ENCODE measurements at places on chromosomes 5 and 9.

DNA sequence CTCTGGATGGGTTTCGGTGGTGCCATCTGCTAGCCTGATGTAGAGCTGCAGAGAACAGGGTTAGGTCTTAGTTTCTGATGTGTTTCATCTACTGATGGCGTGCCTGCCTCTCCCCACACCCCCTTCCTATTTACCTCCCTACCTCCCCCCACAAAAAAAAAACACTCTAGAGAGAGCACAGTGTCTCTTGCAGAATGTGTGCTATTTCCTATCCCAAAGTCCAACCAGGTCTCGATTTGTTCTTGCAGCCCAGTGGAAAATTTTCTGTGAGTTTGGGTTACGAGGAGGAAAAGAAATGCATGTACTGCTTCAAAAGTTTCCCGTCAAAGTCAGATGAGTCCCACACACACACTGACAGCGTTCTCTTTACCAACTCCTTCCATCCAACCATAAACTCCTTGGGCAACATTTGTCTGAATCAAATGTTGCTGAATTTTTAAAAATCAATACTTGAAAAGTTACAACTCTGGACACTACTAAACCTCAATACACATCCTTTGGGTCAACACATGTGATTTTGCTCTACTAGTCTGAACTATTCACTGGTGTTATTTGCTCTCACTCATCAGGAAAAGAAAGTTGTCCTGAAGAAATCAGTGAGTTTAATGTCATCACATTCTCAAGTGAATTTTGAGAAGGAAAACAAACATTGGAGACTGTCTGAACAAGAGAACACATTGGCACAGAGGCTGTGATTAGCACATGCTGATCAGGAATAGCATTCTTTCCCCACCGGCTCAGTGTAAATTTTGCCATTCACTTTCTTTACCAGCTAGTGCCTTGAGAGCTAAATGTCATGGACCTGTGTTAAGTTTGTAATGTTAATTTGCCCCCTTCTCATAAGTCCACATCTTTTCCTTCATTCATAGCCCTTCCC lies 84.1 kb downstream of the MAMDC2 start:
- DNase-seq: no peak

DNA sequence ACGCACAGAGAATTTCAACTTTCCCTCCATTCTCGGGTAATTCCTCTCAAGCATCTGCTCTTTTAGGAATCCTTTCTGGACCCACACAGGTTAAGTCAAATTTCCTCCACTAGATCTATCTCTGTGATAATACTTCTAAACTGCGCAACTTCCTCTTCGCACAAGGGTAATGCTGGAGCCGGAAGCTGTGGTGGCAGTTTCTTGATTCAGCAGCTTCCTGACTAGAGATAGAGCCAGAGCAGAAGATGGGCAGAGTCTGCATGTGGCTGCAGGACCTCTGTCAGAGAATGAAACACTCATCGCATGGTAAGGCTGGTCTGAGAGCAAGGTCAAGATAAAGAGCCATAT lies 11.1 kb upstream of the CDC42SE2 start:
- no peak for DNase-seq

DNA sequence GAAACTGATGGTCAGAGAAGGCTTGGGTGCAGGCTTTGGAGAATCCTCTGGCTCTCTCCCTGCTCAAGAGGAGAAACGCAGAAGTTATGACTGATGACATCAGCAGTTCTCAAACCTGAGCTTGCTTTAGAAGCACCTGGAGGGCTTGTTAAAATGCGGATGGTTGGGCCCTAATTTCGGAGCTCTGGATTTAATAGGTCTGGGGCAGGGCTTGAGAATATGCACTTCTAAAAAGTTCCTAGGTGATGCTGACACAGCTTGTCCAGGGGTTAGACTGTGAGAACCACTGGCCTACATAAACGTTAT lies 26.4 kb downstream of the TBC1D2 start:
- no peak for DNase-seq

GRCh38 chr9:14186096-14186495 lies 127.8 kb downstream of the NFIB start:
- DNase-seq: no peak

GRCh38 chr5:63686938-63687337 lies 275.3 kb downstream of the HTR1A start:
- no peak for DNase-seq

DNA sequence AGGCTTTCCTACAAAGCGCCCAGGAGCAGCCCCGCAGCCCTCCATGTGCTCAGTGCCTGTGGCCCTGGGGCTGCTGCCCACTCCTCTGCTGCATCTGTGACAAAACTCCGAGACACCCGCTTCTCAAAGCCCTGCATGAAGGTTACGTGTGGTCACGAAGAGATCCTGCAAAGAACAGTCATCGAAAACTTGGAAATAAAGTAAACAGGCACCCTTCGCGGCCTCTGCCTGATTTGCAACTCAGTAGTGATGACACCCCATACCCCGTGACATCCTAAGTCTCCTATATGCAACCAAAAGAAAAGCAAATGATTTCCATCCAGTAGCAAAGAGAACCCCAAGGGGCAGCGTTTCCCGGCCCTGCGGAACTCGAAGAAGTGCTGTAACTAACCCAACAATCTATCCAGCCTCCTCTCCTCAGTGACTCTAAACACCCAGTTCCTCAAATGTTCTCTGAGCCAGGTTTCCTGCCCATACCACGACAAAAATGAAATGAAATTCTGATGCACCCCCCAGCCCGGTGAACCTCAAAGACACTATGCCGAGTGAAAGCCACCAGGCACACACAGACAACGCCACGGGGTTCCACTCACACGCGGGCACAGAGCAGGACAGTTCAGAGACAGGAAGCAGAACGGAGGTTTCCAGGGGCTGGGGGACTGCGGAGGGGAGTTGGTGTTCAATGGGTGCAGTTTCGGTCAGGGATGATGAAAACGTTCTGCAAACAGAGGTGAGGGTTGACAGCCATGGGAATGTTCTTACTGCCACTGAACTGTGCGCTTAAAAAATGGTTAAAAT lies 19.0 kb downstream of the NACC2 start:
- no peak for DNase-seq

DNA sequence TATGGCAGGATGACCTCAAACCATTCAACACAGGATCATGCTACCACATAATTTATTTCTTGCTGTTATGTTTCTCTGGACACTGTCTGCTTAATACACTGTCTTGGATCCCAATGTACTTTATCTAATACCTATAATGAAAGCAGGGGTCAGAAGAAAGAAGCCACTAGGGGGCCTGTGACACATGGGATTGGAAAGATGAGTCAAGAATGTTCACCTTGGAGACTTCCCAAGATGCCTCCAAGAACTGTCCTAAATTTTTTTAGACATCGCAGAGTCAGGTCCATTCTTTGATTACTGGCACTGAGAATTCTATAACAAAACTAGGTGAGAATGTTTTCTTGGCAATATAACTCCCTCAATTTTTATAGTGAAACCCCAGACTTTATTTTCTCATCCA lies 305.8 kb upstream of the SMARCA2 start:
- no peak for DNase-seq

- DNase-seq: no peak
These were observed 98.4 kb upstream of the GDNF start for GRCh38 chr5:37938076-37938852.

GRCh38 chr9:126337729-126338372 lies 11.2 kb downstream of the MVB12B start:
- no peak for DNase-seq

GRCh38 chr9:135980926-135981630 lies 19.9 kb upstream of the UBAC1 start:
- DNase-seq: no peak

- no peak for DNase-seq
These were observed 102.3 kb upstream of the PHYKPL start for GRCh38 chr5:178334861-178335260.

DNA sequence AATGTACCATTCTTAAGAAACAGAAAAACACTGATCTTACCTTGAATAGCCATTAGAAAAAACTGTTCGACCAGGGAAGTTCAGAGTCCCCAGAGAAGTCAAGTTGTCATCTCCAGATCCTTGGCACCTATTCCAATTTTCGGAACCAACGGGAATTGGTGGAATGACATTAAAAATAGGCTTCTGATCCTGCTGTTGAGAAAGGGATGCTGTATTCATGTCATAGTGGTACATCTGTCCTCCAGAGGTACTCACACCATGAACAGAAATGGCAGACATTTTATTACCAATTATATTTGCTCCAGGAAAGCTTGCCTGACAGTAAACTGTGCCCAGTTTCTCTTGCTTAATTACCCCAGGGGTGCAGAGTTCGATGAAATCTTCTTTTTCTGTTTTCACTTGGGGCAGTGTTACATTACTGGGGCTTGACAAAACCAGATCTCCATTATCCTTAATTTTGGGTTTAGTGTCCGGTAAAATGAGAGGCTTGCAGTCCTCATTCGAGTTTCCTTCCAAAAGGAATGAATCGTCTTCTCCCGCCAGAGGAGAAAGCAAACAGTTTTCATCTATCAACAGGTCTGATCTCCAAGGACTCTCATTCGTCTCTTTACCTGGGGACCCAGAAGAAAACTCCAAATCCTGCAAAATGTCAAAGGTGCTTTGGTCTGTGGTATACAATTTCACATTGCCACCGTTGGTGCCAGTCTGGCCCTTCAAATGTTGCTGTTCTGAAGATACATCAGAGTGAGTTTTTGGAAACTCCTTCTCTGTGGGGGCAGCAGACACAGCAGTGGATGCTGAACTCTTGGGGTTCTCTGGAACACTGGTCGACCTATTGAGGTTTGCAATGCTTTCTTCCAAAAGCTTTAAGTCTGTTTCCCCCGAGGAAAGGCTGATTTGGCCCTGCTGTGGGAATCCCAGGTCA lies 3.6 kb downstream of the NR3C1 start:
- DNase-seq: no peak

DNA sequence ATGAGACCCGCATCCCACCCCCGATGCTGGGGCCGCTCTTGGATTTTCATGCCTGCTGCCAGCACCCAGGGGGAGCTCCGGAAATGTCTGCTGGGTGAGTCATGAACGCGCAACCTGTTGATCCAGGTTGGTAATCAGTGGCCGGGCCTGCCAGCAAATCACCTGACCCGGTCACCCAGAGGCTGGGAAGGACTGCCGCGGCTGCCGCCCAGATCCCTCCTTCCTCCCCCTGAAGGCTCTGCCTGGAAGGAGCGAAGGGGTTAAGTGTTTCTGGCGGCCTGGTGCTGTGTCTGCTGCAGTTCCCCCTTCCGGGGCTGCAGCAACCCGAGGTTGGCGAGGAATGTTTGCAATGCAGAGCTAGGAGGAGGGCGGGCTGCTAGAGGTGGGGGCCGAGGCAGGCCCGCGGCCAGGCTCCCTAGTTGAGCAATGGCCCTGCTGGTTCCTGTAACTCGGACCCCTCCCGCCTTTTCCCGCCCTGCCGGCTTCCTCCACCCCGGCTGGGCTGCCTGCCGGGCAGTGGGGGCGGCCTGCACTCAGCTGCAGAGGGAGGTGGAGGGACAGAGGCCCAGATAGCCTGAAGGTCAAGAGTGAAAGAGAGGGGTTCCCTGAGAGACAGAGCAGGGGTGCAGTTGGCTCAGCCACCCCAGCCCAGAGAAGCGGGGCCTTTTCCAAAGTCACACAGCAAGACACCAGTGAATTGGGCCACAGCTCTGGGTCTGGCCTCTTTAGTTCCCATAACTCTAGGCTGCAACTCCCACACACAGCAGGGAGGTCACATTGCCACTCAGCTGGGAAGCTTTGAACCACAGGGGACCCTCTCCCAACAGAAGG lies 156.3 kb upstream of the IER5L start:
- DNase-seq: no peak

- no peak for DNase-seq
These were observed 1.1 kb upstream of the TLE4 start for GRCh38 chr9:79570448-79571308.

DNA sequence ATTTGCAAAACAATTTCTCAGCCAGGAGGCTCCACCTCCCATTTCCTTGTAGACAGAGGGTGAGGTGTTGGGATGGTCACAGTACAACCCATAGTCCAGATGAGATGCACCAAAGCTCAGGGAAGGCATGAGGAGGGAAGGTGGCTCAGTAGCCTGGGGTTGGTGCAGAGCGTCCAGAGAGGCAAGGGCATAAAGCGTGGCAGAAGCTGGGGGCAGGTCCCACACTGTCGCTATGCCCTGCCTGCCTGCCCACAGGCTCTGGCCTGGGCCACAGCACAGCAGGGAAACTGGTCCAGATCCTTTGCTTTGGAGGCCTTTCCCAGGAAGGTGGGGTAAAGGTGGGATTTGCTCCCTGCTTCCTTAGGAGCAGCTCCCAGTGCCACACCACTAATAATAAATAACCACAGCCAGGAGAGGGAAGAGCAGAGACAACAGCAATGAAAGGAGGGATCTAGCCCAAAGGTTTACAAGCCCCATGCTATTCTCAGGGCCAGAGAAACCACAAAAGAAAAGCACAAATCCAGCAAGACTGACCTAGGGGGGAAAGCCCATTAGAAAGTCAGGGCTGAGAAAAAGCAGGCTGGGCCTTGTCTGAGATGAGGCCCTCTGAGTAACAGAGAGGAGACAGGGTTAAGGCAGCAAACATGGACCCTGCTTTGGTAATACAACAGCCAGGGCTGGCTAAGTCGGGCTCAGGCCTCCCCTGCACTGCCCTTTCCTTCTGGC lies 27.2 kb downstream of the PCDHGC5 start:
- DNase-seq: no peak

- DNase-seq: no peak
These were observed 153.4 kb upstream of the POU5F2 start for GRCh38 chr5:93894601-93895354.

DNA sequence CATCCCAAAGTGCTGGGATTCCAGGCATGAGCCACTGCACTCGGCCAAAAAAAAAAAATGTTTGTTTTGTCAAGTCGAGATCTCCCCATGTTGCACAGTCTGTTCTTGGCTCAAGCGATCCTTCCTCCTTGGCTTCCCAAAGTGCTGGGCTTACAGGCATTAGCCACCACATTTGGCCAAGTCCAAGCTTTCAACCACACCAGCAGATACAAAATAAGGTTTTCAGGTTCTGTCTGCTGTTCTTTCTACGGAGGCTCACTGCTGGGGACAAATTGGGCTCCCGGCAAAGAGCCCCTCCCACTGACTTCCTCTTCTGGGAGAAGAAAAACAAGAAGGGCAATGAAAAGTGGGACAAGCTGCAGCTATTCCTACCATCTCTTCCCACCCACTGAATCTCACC lies 37.6 kb upstream of the GGTA1 start:
- DNase-seq: no peak

GRCh38 chr5:1255081-1255561 lies 29.9 kb downstream of the SLC6A18 start:
- DNase-seq: no peak

DNA sequence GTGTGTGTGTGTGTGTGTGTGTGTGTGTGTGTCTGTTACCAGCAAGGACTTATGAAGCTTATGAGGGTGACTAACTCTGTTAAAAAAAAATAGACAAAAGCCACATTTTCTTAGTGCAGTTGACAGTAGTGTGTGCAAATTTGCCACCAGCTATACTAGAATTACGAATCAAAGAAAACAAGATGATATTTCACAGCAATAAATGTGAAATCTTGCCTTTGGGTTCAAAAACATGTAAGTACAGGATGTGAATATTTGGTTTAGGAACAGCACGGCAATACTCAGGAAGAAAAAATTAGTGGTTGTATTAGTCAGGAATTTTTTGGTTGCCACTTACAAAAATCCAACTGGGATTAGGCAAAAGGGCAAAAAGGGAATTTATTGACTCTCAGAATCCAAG lies 117.4 kb downstream of the NPR3 start:
- DNase-seq: no peak

All from GM12891 (cell line).